ENCODE measurements at places on chromosomes 1 and 21.

DNA sequence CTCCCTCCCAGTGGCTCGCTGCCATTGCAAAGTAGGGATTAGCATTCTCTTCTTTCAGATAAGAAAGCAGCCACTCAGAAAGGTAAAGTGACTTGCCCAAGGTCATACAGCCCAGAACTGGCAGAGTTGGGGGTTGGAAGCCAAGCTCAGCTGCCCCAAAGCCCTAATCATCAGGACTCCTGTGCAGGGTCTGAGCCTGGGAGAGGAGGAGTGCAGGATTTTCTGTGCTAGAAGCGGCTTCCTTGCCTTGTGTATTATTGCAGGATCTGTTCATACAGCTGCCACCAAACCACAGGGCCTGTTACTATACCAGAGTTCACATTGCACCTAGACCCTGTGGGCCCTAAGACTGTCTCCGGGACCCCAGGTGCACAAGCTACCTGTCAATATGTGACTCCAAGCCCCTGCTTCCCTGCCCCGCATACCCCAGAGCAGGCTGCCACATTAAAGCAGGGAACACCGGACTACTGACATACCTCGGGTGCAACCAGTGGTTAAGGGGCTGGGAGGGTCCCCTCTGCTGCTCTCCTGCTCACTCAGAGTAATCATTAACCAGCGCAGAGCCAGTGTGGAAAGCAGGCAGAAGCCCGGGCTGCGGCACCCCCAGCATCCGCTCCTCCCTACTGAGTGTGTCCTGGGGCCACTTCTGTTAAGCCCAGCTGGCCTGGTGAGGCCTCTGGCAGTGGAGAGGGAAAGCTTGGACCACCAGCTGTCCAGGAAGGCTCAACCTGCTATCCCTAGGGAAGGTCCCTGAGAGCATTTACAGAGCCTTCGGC, 15.8 kb downstream of the HSPG2 start:
- DNase-seq: no peak

DNA sequence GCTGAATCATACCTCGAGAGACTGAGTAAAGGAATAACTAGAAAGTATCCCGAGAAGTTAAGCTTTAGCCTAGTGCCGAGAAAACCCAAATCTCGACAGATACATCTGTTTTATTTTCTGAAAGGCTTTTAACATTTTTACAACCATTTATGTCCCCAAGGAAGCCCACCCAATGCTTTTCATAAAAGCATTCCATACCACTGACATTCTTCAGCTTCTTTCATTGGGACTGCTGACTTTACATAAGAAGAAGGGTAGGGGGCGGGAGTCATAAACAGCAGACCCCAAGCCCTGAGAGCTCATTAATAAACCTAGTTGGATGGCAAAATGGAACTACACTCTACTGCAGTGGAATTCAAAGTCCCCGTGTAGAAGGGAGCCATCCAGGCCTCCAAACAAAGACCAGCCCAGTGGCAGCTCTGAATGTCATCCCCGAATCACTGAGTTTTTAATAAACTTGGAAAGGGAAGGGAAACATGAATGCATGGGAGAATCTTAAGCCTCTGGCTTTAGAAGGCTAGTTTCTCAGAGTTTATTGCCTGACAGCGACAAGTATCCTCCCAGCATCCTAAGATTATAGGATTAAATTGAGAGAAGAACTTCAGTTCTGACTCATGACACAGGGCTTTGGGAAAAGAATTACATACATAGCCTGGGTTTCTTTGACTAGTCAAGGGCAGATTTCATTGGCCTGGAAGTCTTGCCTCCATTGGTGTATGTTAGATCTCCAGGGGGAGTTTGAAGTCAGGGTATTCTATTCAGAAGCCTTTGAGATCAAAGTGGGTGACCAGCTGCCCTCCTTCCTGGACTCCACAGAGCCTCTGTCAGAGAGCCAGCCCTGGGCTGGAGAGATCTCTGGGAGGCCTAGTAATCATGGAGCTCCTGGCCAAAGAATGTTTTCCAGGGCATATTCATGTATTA, 3.7 kb downstream of the ATF3 start:
- no peak for DNase-seq

DNA sequence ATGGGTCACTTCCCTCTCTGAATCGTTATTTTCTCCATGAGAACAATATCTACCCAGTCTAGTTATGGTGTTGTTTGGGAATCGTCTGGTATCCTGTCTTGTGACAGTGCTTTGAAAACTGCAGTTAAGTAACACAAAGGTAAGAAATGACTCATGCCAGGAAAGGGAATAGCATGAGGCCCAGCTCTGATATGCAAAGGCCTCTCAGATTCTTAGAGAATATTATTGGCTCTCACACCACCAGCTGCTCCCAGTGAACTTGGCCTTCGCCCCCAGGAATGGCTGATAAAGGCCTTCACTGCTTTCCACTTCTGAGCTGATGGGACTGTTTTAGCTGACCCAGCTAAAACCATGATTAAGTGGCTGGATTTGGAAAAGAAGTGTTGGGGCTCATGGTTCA, 27.1 kb downstream of the NEK2 start:
- DNase-seq: no peak

GRCh38 chr1:11797525-11798216, 8.1 kb downstream of the MTHFR start:
- DNase-seq: no peak

DNA sequence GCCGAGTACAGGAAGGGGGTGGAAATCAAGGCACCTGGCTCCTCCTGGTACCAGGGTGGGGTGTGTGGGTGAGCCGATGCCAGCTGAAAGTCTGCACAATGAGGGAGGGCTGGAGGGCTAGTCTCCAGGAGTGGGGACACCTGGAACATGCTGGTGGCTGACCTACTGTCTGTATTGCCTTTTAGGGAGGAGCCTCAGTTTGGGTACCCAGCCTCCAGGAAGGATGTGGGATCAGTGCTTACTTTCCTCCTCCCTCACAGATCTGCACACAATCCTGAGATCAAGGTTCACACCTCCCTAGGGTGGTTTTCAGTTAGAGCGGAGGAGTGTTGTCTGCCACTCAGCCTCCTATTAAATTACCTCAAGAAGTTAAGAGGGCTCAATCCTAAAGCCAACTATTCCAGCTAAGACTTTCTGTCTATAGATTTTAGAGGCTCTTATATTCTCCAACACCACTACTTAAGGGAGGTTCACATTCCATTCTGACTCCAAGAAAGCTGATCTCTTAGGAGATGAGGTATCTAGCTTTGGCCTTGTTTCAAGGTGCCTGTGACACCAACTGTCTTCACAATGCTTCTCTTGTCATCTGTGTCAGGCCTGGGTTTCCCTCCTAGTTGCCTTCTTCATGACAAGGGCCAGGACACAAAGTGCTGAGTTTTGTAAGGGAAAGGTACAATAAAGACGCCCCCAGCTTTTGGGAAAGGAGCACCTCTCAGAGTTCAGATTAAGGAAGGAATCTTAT, 15.7 kb downstream of the SSR2 start:
- DNase-seq: no peak
